Stimulated activated naive CD4-positive, alpha-beta T cell (primary cell): ENCODE measurements at places on chromosomes 7 and 10.

DNA sequence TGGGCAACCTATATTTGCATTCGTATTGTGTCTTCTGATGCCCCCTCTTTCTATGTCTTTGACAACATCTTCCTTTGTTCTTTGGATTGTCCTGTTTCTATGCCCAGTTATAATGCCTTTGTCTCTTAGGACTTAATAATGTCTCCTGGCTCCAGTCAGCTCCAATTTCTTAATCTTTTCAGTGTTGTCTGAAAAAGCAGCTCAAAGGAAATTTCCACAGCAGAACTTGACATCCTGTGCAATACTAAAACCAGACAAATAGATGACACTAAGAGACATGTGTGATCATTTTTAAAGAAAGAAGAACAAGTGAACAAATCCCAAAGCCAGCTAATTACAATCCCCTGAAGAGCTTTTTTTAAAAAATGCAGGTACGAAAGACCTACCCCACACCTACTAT, 47.7 kb upstream of the RNF148 start:
- no peak for DNase-seq

- no peak for DNase-seq
These were observed at the start of gene GSDME for GRCh38 chr7:24757353-24758275. Gene GSDME, minus strand, starts transcription at chr7:24757464. Its CDS starts 7,690 bp downstream, at chr7:24749774.

DNA sequence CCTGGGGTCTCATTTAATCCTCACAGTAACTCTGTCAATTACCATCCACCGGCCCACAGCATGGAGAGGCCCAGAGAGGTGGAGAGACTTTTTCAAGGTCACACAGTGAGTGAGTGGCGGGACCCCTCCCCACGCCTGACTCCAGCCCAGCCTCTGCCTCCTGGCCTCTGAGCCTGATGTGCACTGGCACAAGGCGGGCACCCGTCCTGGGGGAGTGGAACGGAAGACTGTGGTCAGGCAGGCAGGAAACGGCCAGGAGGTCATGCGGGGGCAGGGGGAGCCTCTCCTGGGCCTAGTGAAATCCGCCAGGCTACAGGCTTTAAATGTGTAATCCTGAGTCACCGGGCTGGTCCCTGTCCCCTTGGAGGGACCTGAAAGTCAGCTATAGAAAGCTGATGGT, 32.2 kb downstream of the ZCCHC24 start:
- DNase-seq = no peak

GRCh38 chr7:139582130-139582650, 58.7 kb downstream of the CLEC2L start:
- DNase-seq = no peak

GRCh38 chr7:70669854-70670253, 462.1 kb upstream of the GALNT17 start:
- DNase-seq = no peak

DNA sequence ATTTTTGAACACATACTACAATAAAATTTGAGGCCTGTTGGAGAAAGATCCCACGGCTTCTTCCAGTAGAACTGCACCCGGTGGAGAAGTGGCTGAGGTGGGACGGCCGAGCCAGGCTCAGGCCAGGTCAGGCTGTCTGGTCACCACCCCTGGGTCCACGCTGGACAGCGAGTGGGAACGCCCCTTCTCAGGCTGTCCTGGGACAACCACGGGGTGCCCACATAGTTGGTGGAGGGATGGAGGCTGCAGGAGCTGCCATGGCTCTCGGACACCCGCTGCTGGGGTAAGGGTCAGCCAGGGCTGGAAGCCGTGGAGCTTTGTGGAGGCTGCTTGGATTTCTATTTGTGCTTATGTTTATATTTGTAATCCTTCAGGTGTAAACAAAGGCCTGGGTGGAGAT, 206.5 kb downstream of the DNAJB6 start:
- DNase-seq = no peak

DNA sequence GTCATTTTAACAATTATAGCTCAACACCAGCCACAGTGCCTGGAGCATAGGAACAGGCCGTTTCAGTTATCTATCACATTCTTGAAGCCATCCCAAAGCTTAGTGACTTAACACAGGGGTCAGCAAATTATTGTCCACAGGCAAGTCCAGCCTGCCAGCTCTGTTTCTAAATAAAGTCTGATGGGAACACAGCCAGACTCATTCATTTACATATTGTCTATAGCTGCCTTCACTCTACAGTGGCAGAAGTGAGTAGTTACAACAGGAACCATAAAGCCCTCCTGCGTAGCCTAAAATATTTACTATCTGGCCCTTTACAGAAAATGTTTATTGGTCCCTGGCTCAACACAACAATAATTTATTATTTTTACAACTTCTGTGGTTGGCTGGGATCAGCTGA, 407.5 kb upstream of the AUTS2 start:
- no peak for DNase-seq
